ENCODE measurements at places on chromosomes 5 and 9.

- DNase-seq: no peak
Observed at GRCh38 chr5:67678594-67678993, 482.0 kb upstream of the CD180 start.

DNA sequence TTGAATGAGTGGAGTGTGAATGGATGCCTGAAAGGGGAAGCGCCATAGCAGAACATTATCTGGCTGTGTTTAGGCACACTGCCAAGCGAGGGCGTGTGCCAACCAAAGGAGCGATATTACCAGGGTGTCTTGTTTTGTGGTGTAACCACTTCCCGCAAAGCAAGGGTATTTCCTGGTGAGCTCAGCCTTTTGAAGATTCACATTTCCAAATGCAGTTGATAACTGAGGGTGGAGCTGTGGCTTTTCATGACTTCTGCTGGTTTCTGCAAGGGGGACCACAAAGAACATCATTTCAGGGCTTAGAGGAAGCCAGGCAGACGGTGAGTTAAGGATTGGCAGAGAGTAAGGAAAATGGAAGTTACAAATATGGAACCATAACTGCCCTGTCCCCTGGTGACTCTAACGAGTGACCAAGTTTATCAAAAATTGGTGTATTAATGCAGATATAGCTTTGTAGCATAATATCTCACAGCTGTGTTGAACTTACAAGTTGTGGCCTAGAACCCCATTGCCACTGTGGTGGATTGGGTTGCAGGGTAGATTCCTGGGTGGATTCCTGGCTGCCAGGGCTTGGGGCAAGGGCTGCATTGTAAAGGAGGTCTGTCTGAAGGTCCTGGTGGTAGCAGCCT is 71.4 kb downstream of the RALGPS1 start:
- DNase-seq: peak; percentile 68

- DNase-seq: no peak
Observed at GRCh38 chr9:33157960-33158842, 8.9 kb downstream of the B4GALT1 start.

GRCh38 chr5:169037466-169037865 is 263.5 kb downstream of the SLIT3 start:
- DNase-seq: no peak

GRCh38 chr9:136410500-136411287 is at the start of the genes ENTR1 and PMPCA:
TSS of gene ENTR1 (minus strand) at chr9:136410614. CDS start at chr9:136410397, 217 bp downstream.
TSS of gene PMPCA (plus strand) at chr9:136410658. CDS start at chr9:136410669, 11 bp downstream.
- DNase-seq: peak; percentile 85
